ENCODE measurements at places on chromosomes 4 and X.

DNA sequence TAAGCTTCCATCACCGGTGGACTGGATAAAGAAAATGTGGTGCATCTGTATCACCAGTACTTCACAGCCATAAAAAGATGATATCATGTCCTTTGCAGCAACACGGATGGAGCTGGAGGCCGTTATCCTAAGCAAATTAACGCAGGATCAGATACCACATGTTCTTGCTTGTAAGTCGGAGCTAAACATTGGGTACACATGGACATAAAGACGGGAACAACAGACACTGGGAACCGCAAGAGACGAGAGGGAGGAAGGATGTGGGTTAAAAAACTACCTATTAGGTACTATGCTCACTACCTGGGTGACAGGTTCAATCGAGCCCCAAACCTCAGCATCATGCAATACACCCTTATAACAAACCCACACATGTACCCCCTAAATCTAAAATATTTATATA is 16.3 kb upstream of the IDS start:
- no peak for DNase-seq

- DNase-seq: no peak
Measured at GRCh38 chr4:8199594-8200301, 658 bp downstream of the SH3TC1 start.

GRCh38 chr4:25930731-25931354 is 16.8 kb downstream of the SMIM20 start:
- no peak for DNase-seq

- no peak for DNase-seq
Measured at GRCh38 chrX:148517176-148517575, 16.8 kb downstream of the AFF2 start.

- no peak for DNase-seq
Measured at GRCh38 chr4:90124276-90124675, 2.9 kb upstream of the CCSER1 start.

DNA sequence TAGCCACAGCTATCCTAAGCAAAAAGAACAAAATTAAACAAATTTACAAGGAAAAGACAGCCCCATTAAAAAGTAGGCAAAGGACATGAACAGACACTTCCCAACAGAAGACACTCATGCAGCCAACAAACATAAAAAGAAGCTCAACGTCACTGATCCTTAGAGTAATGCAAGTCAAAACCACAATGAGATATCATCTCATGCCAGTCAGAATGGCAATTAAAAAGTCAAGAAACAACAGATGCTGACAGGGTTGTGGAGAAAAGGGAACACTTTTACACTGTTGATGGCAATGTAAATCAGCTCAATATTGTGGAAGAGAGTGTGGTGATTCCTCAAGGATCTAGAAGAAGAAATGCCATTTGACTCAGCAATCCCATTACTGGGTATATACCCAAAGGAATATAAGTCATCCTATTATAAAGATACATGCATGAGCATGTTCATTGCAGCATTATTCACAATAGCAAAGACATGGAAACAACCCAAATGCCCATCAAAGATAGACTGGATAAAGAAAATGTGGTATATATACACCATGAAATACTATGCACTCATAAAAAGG is 163.0 kb upstream of the TET2 start:
- no peak for DNase-seq

- no peak for DNase-seq
Measured at GRCh38 chr4:13527192-13527980, 16.9 kb downstream of the NKX3-2 start.

DNA sequence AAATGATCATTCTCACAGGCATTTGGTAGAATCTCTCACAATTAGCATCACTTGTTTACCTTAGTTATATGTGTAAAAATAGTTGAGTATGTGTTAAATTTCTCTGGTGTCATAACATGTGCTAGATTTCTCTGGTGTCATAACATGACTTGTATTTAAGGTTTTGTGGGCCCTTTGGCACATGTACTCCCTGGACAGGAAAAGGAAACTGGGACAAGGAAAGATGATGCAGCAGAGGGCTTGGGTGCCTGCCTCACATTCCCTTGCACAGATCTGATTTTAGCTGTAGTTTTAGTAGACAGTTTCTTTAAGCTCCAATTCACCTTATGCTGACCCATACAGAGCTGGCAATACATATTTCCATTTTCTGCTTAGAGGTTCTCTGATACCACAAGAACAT is 726.0 kb downstream of the C4orf33 start:
- DNase-seq: no peak

DNA sequence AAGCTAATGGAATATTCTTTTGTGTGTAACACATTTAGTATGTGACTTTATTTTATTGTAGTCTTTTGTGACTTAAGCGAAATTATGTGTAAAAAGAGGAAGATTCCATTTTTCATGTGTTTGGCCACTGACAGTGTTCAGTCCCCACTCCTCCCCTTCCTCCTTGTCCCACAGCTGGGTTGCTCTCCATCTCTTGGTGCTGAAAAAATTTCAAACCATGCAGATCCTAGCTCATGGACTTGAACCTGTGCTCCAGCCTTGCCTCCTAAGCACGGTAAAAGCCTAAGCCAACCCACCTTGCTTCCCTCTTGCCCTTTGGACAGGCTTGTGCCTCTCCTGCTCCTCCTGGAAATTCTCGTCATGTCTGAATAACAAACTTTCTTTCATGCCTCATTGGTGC is 2008.5 kb upstream of the TENM3 start:
- no peak for DNase-seq

DNA sequence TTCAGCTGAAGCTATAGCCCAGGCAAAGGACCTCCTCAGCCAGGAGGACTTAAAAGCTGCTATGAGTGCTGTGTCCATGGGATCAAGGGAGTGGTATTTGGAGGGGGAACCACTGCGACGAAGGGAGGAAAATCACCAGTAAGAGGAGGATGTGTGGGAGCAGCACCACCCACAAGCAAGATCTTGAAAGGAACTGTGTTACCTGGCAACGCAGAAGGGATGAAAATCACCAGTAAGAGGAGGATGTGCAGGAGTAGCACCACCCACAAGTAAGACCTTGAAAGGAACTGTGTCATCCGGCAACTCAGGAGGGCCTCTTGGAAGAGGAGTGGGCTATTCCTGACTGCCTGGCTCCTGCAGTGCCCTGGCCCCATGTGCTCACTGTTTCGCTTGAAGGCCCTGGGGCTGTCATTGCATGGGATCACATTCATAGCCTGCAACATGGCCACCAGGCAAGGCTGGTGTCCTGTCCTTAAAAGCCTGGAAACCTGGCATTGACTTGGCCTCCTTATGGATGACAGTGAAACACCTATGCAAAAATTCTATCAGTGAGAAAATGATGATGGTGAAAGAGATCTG is 48.3 kb downstream of the TRMT44 start:
- DNase-seq: no peak

- no peak for DNase-seq
Measured at GRCh38 chrX:40761762-40762161, 26.4 kb upstream of the MED14 start.

- no peak for DNase-seq
Measured at GRCh38 chr4:120923207-120923522, 639 bp upstream of the PRDM5 start.

- DNase-seq: no peak
Measured at GRCh38 chr4:110637408-110638088, 14.7 kb upstream of the PITX2 start.

DNA sequence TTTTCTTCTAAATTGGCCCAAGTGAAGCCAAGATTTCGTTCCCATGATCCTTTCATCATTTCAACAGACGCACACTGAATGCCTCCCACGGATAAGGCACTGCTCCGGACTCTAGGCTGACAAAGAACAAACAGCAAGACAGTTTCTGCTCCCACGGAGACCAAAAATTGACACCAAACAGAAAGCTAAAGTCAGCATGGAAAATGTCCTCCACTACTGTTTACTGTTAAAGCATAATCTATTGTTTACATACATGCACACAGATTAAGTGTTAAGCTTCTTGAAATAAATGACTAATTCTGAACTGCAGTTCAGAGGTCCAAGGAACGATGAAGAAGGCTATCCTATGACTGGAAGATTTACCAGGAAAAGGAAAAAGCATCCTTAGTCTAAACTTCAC is 199.6 kb downstream of the AASDH start:
- no peak for DNase-seq

- no peak for DNase-seq
Measured at GRCh38 chr4:30436394-30436793, 283.8 kb upstream of the PCDH7 start.

DNA sequence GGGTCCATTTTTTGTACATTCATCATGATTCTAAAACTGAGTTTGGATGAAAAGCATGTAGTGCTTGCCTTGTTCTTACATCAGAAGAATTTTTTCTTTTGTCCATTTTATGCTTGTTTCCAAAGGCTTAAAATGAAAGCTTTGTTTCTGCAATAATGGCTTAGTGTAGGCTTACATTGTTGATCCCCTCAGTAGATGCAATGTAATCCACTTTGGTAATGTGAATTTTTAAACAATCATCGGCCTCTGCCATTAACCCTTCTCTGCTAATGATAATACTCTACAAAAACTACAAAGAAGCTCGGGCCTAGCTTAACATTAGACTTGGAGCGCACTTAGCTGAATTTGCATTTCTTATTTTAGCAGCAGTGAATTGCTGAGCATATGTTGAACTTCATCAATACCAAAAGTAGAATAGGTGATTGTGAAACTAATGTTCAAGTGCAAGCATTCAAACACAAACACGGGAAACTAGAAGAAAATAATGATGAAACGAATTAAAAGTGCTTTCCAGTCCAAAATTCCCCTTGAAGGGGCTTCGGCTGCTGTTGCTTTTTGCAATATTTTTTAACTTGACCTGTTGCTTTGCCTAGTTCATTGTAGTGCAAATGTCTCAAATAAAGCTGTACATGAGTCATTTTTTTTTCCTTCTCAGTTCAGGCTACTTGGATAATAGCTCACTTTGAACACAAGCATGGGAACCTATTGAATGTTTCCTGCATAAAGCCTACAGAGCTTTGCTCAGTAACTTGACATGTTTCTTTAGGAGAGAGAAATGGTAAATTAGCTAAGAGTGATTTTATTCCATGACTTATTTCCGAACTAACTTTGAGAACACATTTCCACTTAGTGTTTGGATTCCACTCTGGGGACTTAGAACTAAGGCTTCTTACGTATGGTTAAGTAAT is 66.5 kb downstream of the SLIT2 start:
- DNase-seq: no peak

DNA sequence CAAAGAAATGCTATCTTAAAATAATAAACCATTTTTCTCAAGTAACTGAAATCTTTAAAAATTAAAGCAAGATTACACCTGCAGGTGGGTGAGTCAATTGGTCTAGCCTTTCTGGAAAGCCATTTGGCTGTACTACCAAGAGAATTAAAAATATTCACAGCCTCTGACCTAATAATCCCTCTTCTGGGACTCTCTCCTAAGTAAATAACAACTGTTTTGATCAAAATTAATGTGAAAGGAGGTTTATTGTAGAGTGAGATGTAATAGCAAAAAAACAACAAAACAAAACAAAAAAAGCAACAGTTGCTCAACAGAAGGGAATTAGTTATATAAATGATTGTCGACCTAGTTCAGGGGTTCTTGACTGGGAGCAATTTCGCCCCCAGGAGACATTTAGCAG is 89.0 kb downstream of the GEMIN8 start:
- no peak for DNase-seq

GRCh38 chrX:45710081-45710801 is 509.6 kb upstream of the DIPK2B start:
- DNase-seq: peak; percentile 1

- DNase-seq: no peak
Measured at GRCh38 chr4:68359508-68359907, 9.6 kb upstream of the YTHDC1 start.

- no peak for DNase-seq
Measured at GRCh38 chr4:8709729-8710360, 117.3 kb downstream of the CPZ start.

GRCh38 chr4:78953769-78954666 is 14.8 kb upstream of the PAQR3 start:
- DNase-seq: no peak

- no peak for DNase-seq
Measured at GRCh38 chr4:2406406-2406805, 12.0 kb downstream of the ZFYVE28 start.

- no peak for DNase-seq
Measured at GRCh38 chr4:39369301-39369700, 3.1 kb upstream of the RFC1 start.

- no peak for DNase-seq
Measured at GRCh38 chr4:10949039-10949733, 264.6 kb upstream of the CLNK start.

GRCh38 chrX:13046141-13046855 is 1.9 kb upstream of the FAM9C start:
- DNase-seq: no peak

DNA sequence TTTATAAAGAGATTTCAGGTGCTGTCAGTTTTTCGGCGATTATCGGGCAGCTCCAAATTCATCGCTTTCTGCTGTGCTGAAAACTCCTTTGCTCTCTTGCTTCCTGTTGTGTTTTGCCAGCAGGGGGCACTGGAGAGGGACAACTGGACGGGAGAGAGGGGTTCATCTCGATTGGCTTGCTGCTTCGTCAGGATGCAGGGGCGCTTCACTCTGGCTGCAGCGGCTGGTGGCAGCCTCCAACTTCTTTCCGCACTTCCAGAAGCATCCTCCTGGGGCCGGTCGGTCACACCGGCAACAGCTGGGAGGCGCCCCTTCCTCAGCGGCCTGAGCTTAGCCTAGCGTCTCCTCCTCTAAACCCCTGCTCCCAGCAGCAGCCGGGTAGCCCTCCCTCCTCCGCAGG is 29.5 kb downstream of the MSL3 start:
- DNase-seq: peak; percentile 53

DNA sequence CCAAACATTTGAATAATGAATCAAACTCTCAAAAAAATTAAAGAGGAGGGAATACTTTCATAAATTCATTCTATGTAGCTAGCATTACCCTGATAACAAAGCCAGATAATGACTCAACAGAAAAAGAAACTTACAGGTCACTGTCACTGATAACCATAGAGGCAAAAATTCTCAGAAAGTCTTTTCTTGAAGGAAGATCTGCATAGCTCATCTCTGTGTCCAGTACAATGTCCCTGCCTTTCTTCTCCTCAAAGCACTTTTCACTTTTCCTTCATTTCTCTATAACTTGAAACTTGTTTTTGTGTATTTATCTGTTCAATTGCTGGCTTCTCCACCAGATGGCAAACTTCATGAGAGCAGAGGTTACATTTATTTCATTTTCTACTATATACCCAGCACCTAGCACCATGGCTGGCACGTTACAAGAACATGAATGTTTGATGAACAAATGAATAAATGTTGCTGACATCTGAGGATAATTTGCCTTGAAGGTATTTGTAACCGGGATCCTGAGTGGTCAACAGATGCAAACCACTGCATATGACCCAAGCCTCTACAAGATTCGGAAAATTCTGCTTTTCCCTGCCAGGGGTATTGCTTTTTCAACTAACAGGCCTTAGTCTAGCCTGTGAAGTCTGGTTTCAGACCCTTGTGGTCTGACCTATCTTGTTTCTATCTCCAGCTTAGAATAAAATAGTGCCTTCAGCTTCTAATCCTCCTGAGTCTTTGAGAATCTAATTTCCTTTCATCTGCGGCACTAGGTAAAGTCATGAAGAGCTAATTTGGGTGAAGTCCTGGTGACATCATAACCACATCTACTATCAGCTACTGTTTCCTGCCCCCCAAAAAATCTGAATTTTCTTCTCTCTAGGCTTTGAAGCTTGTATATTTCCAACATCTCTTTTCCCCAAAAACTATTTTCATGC is 52.5 kb upstream of the ANTXR2 start:
- peak; percentile 28 for DNase-seq

GRCh38 chr4:181693517-181693916 is 549.7 kb upstream of the TENM3 start:
- DNase-seq: no peak
